H9 (cell line): ENCODE measurements at places on chromosomes 2 and 18. TPM values are rescaled to one million over a fixed set of nuclear protein-coding genes. Genes with fewer than 3 reads are reported as not detected.

Gene SMAD7
- total RNA-seq: 27.7 and 29.4 TPM in 2 replicates

Gene FBXO48
- total RNA-seq: 1.3 and 1.4 TPM in 2 replicates

Gene KCNIP3
- total RNA-seq: 1.5 TPM in 2 replicates

Gene TUBA4B
- total RNA-seq: not detected in 2 replicates

Gene NLRC4
- not detected in 2 replicates for total RNA-seq

Gene ESPNL
- total RNA-seq: 0.17 and 0.37 TPM in 2 replicates

Gene ERFE
- total RNA-seq: 2.0 and 2.1 TPM in 2 replicates

Gene SERPINB3
- 1.7 TPM in 2 replicates for total RNA-seq

DNA sequence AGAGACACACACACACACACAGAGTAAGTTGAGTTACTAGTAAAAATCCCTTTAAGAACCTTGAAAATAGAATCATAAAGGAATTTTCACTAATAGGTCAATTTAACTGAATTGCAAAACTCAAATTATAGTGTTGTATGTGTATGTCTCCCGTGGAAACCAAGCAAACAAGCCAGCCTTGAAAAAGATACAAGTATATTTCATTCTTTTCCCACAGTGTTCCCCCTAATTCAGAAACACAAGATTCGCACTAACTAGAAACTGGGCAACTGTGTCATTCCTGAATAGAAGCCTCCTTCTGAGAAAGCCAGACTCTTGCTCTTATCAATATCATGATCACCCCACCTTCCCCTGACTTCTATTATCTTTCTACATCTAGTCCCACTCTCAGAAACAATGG lies 229.5 kb downstream of the PIEZO2 start:
- DNase-seq: no peak

GRCh38 chr18:57426187-57426586 lies 9.0 kb upstream of the ONECUT2 start:
- DNase-seq: no peak

DNA sequence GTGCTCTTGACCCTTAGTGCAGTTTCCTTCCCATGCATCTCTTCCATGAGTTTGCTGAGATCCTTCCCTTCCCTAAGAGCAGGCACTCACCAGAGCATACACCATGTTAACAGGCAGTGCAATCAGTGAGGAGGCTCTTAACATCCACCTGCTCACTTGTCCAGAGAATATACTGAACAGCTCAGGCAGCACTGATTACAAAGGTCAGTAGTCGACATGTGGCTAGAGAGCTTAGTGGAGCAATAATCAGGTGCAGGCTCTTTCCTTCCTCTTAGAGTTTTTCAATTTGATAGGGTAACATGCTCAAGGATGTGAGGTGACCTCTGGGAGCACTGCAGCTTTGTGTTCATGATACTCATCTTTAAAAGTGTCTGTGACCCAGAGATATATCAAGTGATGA lies 144.1 kb upstream of the SETBP1 start:
- DNase-seq: no peak

GRCh38 chr2:49567811-49568600 lies 413.7 kb upstream of the FSHR start:
- DNase-seq: no peak

DNA sequence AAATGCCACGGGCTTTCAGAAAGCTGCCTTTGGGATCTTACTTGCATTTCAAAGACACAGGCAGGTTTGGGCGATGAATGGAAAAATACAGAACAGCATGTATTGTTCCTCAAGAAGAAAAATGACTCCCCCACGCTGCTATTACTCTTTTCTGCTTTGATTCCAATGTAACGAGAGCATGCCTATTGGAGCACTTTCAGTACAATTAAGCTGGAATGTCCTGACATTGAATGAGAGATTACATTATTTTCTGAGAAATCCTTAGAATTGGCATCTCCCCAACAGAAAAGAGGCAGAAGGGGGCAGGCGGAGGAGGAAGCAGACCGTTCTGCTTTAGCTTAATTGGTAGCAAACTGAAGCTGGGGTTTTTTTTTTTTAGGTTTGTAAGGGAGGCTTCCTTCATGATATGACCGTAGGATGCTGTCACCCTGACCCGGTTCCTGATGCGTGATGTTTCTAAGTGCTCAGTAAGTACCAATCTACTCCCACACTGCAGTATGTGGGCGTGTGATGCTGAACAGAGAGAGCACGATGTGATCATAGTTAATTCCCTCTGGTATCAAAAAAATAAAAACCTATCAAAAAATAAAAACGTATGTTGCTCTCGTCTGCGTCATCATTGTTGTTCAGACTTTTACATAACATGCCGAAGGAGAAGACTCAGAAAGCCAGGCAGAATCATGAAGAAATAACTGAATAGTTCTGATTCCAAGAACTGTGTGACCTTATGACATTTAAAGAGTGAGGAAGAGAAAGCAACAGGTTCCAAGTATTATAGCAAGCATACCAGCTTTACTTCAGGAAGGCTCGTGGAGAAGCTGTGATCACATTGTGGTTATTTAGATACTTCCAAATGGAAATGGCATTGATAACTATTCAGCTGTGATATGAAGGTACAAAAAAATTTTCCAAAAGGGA lies 40.5 kb downstream of the LONRF2 start:
- no peak for DNase-seq

DNA sequence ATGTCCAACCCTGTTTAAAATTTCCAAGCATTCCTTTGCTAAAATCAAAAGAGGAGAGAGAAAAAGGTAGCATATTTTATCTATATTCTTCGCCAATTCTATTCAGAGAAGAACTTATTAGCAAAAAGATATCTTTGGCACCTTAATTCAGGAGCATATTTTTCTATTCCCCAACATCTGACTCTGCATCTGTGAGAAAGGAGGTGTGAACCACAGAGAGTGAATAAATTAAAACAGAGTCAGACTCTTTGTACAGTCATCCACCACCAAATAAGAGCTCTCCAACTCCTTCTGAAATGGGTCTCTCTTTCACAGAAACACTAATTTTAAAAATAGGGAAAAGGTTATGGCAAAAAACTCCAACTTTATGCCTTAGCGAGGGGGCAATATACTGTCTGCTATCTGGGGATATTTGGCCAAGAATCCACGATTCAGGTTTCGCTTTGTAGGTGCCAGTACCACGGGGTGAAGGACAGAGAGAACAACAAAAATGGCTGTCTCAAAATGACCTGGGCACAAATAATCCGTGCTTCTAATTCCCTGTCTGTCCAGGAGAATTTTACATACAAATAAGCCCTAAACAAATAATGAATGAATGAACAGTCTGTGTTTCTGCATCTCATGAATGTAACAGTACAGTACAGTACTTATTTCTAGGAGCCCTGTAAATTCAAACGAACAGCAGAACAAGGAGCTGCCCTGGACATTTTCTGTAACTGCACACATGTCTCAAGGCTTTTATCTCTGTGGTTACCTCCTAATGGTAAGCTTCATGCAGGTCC lies 43.4 kb downstream of the EPB41L3 start:
- DNase-seq: no peak

DNA sequence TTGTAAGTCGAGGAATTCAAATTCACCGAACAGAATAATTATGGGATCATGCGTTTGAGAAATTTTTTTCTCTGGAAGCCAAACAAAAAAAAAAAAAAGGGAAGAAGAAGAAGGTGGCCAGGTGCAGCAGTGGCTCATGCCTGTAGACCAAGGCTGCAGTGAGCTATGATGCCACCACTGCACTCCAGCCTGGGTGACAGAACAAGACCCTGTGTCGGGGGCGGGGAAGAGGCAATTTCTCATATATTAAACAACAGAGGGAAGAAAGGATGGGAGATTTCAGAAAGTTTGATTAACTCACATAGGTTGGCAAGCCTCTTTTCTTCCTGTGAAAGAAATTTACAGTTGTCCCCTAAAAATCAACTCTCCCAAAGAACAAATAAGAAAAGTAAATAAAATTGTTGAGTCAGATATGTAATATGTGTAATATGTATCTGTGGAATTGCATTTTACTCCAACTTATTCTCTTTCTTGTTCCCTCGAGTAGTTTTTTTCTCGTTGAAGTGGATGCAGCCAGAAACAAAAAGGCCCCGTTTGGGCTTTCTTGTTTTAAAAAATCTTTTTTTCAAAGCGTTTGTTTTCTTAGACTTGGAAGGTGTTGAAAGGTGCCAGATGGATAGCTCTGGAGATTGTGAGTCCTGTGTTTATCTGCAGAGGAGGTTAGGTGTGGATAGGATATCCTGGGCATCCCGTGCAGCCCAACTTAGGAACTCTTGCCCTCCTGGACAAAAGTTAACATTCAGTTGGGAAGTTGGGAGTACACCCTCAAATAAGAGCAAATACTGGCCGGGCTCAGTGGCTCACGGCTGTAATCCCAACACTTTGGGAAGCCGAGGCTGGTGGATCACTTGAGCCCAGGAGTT lies 25.4 kb upstream of the FMNL2 start:
- no peak for DNase-seq

- no peak for DNase-seq
Observed at GRCh38 chr18:40695526-40695925, 1259.5 kb upstream of the PIK3C3 start.

DNA sequence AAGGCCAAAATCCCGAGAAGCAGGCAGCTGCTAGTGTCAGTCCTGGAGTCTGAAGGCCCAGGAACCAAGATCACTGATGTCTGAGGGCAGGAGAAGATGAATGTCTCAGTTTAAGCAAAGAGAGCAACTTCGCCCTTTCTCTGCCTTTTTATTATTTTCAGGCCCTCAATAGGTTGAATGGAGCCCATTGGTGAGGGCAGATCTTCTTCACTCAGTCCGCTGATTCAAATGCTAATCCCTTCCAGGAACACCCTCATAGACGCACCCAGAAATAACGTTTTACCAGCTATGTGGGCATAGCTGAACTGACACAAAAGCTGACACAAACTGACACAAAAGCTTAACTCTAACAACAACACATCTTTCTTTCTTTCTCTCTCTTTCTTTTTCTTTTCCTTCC lies 78.0 kb upstream of the KCNJ3 start:
- DNase-seq: no peak

- no peak for DNase-seq
Observed at GRCh38 chr2:122681626-122682025, 926.2 kb downstream of the TSN start.

DNA sequence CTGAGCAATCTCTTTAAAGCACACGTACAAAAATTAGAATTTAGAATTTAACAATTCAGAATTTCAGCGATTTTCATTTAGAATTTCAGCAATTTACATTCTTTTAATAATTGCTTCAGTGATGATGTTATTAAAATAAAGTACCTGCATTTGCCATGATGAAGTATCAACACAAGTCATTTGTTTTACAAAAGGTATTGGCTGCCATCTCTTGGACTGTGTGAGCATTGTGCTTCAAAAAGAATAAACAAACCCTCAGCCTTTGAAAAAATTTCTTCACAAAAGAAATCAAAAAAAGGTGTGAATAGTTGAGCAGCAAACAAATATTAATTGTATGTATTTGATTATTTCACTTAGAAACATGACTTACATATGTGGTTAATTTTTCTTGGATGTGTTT lies 27.1 kb upstream of the ZC3H15 start:
- DNase-seq: no peak

GRCh38 chr2:28568533-28568932 lies 72.7 kb downstream of the PLB1 start:
- no peak for DNase-seq

DNA sequence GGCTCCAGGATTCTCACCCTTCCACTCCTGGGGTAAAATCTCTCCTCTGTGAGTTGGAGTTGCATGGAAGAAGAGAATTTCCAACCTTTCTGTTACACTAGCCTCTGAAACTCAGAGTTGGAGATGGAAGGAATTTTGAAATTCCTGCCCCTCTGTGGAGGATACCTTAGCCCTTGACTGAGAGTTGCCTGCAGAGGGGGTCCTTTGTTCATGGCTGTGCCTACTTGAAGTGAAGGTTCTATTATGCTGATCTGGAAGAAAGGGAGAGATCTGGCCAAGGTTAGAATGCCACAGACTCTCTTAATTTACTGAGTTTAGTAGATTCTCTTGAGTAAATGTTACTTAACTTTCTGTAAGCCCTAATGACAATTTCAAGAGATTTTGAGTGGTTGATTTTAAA lies 626.6 kb upstream of the GYPC start:
- DNase-seq: peak; percentile 57

DNA sequence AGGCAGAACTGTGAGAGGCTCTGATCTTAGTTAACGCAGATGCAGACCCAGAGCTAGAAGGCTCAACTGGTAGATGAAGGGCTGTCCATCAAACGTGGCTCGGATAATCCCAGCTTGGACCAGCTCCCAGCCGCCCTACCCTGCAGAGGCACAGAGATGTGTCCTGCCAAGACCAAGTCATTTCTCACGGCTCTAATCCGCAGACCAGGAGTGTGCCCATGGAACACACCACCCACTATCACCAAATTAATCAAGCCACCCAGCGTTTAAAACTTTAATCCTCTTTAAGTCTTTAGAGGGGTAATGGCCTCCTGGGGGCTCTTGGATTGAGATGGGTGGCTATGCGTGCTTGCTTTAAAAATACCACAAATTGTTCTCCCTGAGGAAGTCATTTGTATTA lies 17.5 kb downstream of the LYPD1 start:
- DNase-seq: no peak

DNA sequence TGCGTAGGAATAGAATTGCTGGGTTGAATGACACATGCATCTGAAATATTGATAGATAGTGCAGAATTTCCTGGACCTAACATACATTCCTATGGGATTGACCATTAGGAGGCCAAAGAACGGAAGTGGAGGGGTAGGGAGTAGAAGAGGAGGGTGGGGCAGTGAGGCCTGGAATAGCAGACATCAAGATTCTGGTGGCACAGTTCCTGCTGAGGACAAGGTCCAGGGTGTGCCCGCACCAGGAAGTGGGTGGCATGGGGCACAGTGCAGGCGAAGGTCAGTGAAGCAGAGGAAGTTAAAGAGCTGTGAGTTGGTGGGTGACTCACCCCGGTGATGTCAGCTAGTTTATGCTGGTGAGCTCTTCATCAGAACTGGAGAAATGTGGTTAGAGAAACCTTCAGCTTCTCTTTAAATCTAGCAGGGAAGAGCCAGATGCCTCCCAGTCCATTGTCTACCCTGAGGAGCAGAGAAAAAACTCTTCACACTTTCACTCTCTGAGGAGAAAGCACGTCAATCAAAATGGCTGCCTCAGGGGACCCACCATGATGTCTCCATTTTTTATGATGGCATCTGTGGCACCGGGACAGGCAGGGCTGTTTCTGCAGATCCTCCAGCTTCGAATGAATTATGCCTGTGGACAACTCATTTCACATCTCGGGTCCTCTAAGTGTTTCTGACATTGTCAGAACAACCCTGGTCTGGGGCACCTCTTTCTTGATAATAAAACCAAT lies 55.9 kb upstream of the CTLA4 start:
- no peak for DNase-seq

DNA sequence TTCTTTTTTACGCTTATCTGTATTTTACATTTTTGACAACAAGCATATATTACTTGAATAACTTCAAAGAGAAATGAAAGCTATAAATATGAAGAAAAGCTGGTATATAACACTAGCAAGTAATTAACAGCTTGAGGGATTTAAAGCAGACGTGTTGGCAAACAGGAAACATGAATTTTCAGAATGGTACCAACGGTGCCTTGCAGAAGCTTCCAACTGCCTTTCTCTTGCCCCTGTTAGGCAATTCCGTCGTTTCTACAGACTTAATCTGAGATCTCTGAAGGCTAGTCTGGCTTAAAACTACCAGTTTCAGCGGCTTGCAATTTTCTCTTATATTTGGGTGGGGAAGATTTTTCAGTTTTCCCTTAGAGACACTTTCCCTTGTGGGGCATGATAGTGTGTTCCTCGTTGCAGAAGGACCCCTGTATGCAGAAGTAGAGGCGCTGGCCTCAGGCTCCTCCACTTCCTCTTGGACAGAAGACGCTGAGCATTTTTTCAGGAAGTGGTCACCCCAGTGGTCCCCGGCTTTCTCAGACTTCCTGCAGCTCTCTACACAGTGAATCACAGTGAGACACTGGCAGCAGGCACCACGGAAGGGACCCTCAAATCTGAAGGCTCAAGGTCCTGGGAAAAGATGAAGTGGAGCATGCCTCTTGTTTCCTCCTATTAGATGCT lies 56.2 kb upstream of the SLC16A14 start:
- DNase-seq: no peak
